Right lobe of liver (tissue), 6 donors: ENCODE measurements at places on chromosomes 7 and 10. TPM values are rescaled to one million over a fixed set of nuclear protein-coding genes. Genes with fewer than 3 reads are reported as not detected.

- no peak overlapping the region for H3K27ac ChIP-seq
- no peaks in the 10 kb centered on the region for H3K4me1 ChIP-seq
- H3K4me3 ChIP-seq: no peak overlapping the region
- no peak for DNase-seq
- H3K36me3 ChIP-seq: no peaks in the 10 kb centered on the region
Measured at GRCh38 chr10:73886661-73887293, 12.4 kb upstream of the CAMK2G start.

GRCh38 chr7:118467381-118467780 is 242.9 kb downstream of the ANKRD7 start:
- no peak for DNase-seq
- no peak overlapping the region for H3K27ac ChIP-seq
- H3K27me3 ChIP-seq: no peaks in the 10 kb centered on the region
- no peaks in the 10 kb centered on the region for H3K36me3 ChIP-seq
- H3K4me3 ChIP-seq: no peak overlapping the region

EVX1 gene
- not detected for total RNA-seq

GRCh38 chr7:154861589-154861988 is 141.3 kb downstream of the PAXIP1 start:
- H3K4me3 ChIP-seq: no peak overlapping the region
- H3K4me1 ChIP-seq: no peaks in the 10 kb centered on the region
- no peaks in the 10 kb centered on the region for H3K27me3 ChIP-seq
- H3K27ac ChIP-seq: no peak overlapping the region
- no peaks in the 10 kb centered on the region for H3K36me3 ChIP-seq

IGF2BP3 gene
- 0.29 TPM for total RNA-seq

- H3K27ac ChIP-seq: no peak overlapping the region
- H3K27me3 ChIP-seq: no peaks in the 10 kb centered on the region
- no peaks in the 10 kb centered on the region for H3K36me3 ChIP-seq
- no peak for DNase-seq
- H3K4me1 ChIP-seq: no peaks in the 10 kb centered on the region
- no peak overlapping the region for H3K4me3 ChIP-seq
Measured at GRCh38 chr7:7790041-7790741, 71.8 kb upstream of the RPA3 start.

- no peaks in the 10 kb centered on the region for H3K4me1 ChIP-seq
- H3K36me3 ChIP-seq: no peaks in the 10 kb centered on the region
Measured at GRCh38 chr7:158128572-158128971, 459.1 kb downstream of the PTPRN2 start.

GRCh38 chr7:108251700-108252099 is 121.5 kb upstream of the LAMB4 start:
- no peaks in the 10 kb centered on the region for H3K4me1 ChIP-seq
- no peaks in the 10 kb centered on the region for H3K36me3 ChIP-seq
- no peak for DNase-seq
- H3K27ac ChIP-seq: no peak overlapping the region
- H3K4me3 ChIP-seq: no peak overlapping the region

- no peaks in the 10 kb centered on the region for H3K36me3 ChIP-seq
- DNase-seq: no peak
- no peak overlapping the region for H3K27ac ChIP-seq
- no peak overlapping the region for H3K4me3 ChIP-seq
- H3K27me3 ChIP-seq: no peaks in the 10 kb centered on the region
Measured at GRCh38 chr10:1581189-1581588, 156.1 kb downstream of the ADARB2 start.

GRCh38 chr7:132930881-132931280 is 151.0 kb downstream of the CHCHD3 start:
- no peak overlapping the region for H3K4me3 ChIP-seq
- DNase-seq: no peak
- no peak overlapping the region for H3K27ac ChIP-seq

MMD2 gene
- not detected for total RNA-seq

SYT15 gene
- 1.1 TPM for total RNA-seq

DNA sequence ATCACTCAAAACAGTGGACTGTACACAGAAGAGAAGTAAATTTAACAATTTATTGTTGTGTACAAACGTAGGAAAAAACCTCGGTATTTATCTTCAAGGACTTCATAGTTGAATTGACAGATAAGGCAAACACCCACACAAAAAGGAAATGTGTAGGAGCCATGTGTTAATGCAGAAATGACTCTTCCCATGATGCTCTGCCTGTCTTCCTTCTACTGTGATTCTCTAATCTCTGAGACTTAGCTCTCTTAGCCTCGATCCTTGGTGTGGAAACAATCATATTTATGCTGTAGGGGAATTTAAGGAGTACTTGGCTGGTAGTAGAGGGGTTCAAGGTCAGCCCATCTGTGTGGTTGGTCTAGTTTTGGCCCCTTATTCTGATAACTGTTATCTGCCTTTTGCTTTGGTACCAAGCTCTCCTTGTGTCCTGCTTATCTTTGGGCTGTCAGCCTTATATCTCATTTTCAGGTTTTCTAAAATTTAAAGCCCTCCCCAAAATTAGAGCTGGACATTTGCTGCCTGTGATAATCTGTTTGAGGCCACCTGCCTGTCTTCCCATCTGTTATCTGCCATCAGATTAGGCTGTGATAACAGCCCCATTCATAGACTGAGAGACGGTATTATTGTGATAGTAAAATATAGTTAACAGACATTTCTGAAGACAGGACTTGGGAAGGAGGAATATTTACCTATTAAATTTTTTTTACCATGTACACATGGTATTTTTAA is 81.7 kb downstream of the GPR85 start:
- no peaks in the 10 kb centered on the region for H3K4me1 ChIP-seq
- no peak for DNase-seq
- no peak overlapping the region for H3K4me3 ChIP-seq
- no peaks in the 10 kb centered on the region for H3K27me3 ChIP-seq
- no peak overlapping the region for H3K27ac ChIP-seq
